Esophagus squamous epithelium (tissue), 5 donors: ENCODE measurements at places on chromosomes 7 and 10.

GRCh38 chr10:77011874-77012811 lies 625.5 kb downstream of the KCNMA1 start:
- DNase-seq, result no peak

DNA sequence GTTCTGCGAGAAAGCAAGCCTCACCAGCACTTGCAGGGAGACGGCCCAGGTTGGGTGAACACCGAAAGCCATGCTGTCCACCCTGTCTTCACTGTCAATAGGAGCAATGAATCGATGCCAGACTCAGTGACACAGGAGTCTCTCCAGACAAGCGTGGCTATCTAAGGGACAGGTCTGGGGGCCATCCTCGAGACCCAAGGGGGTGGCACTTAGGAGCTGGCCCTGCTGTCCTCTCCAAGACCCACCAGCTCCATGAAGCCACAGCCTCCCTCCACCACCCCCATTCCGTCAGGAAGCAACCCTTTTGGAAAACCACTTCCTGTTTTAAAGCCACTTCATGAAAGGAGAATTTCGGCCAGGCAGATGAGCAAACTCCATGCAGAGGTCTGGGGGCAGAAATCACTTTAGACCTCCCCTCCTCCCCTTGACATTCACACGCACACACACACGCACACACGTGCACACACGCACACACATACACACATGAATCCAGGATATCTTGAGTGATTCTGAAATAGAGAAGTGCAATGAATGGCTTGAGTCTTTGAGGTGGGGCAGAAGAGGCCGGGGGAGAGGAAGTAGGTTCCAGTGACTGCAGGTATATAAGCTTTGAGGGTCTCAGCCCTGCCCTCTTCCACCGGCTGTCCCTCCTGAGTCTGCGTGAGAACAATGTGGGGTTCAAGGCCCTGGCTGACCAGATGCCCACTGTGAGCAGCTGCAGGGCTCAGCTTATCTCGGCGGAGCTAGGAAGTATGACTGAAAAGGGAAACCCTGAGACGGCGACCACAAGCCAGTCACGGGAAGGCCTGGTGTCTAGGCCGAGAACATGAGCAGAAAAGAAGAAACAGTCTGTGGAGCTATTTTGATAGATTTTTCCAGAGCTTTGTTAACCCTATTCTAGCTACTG lies 25.0 kb downstream of the RGS10 start:
- DNase-seq, result no peak

- no peak for DNase-seq
Observed at GRCh38 chr7:34219153-34219718, 313.9 kb downstream of the BMPER start.

GRCh38 chr10:1215862-1216573 lies 159.8 kb downstream of the WDR37 start:
- DNase-seq, result no peak

GRCh38 chr10:77837925-77838595 lies 88.5 kb downstream of the DLG5 start:
- no peak for DNase-seq

GRCh38 chr7:114086537-114086913 lies 167.7 kb upstream of the PPP1R3A start:
- no peak for DNase-seq

DNA sequence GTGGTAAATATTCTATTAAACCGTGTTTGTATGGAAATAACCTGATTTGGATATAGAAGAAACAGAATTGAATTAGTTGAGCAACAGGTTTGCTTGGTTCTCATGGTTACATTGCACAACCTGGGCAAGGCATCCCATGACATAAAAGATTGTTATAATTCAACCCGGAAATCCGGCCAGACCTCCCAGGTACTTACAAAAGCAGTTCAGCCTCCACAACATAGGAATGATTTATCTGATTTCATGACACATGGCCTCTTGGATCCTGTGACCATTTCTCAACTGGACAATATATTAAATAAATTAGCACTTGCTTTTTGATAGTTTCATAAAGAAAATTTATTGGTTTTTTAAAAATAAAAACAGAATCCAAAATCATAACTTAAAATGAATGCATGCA lies 55.1 kb upstream of the PTPN12 start:
- DNase-seq, result no peak

GRCh38 chr7:129951226-129952085 lies 1.3 kb downstream of the UBE2H start:
- DNase-seq, result no peak

DNA sequence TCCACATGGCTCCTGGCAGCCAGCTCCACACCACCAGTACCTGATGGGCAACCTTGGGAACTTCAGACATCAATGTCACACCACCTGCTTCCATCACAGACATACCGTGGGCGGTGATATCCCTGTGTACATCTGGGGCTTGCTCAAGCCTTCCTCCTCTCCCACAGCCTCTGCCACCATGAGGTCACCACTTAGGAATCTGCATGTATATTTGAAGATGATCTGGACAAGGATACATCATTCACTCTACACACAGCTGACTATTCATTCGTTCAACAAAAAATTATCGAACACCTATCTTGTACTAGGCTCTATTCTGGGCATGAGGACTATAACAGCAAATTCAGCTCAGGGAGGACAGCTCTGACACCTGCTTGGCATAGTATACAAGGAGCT lies 6.8 kb downstream of the DLG5 start:
- no peak for DNase-seq

DNA sequence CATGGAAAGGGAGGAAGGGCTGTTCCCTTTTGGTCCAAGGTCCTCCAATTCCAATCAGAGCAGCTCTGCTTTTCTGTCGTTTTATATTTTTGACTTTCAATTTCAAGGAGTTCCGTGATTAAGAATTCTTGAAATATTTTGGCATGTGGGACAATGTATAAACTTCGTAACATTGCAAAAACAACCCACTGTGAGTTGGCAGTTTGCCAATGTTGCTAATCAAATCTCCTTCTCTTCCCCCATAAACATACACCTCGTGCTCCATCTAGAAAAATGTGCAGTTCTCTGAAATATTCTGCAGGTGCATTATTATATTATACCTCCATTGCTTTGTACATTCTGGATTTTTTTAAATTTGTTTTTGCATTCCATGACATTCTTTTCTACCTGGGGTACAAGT lies 49.8 kb downstream of the POU6F2 start:
- DNase-seq, result no peak

DNA sequence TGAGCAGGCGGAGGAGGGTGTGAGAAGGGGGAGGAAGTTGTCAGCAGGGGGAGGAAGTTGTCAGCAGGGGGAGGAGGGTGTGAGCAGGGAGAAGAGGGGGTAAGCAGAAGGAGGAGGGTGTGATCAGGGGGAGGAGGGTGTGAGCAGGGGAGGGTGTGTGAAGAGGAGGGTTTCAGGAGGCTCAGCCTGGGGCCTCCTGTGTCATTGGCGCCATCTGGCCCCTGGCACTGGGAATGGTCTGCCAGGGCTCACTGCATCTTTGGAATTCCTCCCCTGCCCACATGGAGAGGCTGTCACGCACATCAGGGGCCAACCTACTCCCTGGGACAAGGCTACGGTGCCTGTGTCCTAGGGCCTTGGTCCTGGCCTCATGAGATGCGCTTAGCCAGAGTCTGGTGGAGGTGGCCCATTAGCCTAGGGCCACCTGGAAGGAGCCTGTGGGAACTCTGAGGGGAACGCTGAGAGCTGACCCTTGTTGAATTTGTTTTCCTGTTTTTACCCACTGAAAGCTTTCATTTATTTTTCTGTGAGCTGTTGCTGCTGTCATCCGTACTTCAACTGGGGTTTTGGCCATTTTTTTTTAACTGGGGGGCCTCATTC lies 18.0 kb downstream of the CAMK2B start:
- no peak for DNase-seq
